Left lung (tissue), 14 donors: ENCODE measurements at places on chromosomes 16 and 17.

DNA sequence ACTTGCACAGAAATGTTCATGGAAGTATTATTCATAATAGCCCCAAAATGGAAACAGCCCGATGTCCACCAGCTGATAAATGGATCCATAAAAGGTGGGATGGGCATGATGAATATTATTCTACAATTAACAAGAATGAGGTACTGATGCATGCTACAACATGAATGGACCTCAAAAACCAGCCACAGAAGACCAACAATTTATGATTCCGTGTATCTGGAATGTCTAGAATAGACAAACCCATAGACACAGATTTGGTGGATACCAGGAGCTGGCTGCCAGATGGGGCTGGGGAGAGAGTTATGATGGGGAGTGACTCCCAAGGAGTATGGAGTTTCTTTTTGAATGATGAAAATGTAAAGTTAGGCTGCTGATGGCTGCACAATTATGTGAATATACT lies 10.8 kb upstream of the NAGLU start:
- peak overlapping the region; percentile 65 for H3K27ac ChIP-seq
- H3K4me1 ChIP-seq: peaks cover 31% of the 10 kb centered on the region
- no peak for DNase-seq
- H3K4me3 ChIP-seq: no peak overlapping the region
- peaks cover 30% of the 10 kb centered on the region for H3K36me3 ChIP-seq

- peak overlapping the region; percentile 98 for H3K27ac ChIP-seq
- DNase-seq: peak; percentile 87
- no peaks in the 10 kb centered on the region for H3K36me3 ChIP-seq
- H3K4me1 ChIP-seq: peaks cover 41% of the 10 kb centered on the region
- H3K4me3 ChIP-seq: peak overlapping the region; percentile 78
- no peaks in the 10 kb centered on the region for H3K27me3 ChIP-seq
These were observed 58.0 kb upstream of the GSE1 start for GRCh38 chr16:85554889-85555718.

DNA sequence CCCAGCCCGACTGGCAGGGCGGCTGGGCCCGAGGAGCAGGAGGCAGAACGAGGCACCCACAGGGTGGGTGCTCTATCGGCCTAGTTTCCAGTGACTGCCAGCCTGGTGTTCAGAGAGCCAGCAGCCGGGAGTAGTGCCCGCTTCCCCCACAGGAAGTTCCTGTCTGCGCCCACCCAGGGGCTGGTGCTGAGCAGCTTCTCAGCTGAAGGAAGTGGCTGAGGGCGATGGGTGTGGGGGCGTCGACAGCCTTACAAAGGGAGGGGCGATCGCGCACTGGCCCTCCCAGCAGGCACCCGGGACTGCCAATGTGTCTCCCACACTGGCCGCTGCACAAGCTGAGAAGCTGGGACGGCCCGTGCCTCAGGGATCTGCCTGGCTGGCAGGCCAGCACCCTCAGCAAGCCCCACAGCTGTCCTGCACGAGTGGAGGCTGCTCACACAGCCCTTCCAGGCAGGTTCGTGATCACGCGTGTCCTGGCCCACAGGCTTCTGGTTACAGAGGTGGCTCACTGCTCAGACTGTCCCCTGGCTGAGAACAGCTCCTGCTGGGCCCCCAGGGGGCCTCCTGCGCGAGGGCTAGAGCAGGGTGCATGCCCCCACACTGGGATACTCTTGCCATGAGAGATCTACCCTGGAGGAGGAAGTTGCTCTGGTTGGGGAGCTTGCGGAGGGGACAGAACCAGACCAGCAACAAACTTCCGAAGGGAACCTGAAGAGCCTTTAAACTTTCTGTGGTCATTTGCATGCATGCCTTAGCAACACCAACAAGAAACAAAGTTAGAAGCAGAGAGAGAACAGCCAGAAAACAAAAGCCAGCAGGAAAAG lies 2.5 kb downstream of the RNF166 start:
- H3K36me3 ChIP-seq: peaks cover 20% of the 10 kb centered on the region
- no peaks in the 10 kb centered on the region for H3K27me3 ChIP-seq
- no peak for DNase-seq
- peaks cover 86% of the 10 kb centered on the region for H3K4me1 ChIP-seq
- H3K27ac ChIP-seq: peak overlapping the region; percentile 91

- no peak overlapping the region for H3K27ac ChIP-seq
- H3K4me1 ChIP-seq: no peaks in the 10 kb centered on the region
- DNase-seq: no peak
- H3K27me3 ChIP-seq: no peaks in the 10 kb centered on the region
- H3K4me3 ChIP-seq: no peak overlapping the region
These were observed 26.5 kb upstream of the SLC39A11 start for GRCh38 chr17:73118951-73119391.

DNA sequence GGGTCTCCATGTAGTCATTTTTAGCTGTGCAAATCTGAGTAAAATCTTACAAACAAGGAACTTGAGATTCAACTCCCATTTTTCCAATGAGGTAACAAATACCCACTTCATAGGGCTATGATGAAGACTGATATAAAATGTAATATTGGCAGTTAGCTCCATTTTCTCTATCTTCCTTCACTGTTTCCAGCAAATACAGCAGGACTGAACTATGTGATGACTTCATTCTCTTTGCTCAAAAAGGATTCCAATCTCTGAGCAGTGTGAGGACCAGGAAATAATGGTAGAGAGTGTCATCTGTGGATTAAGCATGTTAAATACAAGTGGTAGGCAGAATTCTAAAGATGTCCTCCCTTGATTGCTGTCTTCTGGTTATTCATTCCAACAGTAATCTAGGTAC lies 18.3 kb downstream of the RND2 start:
- H3K27me3 ChIP-seq: no peaks in the 10 kb centered on the region
- no peaks in the 10 kb centered on the region for H3K4me1 ChIP-seq
- H3K36me3 ChIP-seq: peaks cover 8% of the 10 kb centered on the region
- DNase-seq: no peak
- no peak overlapping the region for H3K27ac ChIP-seq
- no peak overlapping the region for H3K4me3 ChIP-seq

DNA sequence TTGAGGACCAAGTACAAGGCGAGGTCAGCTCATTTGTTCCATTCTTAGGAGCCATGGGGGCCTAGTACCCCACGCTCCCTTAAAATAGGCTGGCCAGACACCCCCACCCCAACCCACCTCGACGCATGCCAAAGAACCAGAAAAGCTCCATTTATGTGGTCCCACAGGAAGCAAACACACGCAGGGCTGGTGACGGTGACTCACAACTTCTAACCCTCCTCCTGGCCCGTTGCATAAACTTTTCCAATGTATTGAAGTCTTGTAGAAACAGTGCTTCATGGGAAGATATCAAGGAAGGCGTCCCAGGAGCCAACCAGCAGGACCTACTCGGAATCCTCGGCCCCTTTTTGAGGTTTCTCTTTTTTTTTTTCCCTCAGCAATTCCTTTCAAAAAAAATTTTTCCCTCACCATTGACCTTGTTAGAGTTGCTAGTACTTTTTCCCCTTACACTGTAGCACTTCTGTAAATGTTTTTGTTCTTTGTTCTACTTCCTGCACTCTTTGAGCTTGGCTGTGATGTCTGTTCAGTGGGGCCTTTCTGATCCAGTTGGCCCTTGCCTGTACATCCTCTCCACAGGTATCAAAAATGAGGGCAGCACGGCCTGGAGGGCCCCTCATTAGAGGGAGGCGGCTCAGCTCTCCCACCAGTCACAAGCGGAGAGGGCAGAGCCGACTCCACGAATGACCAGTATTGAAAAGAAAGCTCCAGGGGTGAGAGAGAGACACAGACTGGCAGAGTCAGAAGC lies 208.3 kb downstream of the RGS9 start:
- no peaks in the 10 kb centered on the region for H3K36me3 ChIP-seq
- no peak for DNase-seq
- H3K4me3 ChIP-seq: no peak overlapping the region
